ENCODE measurements at places on chromosomes 1 and 21.

GRCh38 chr1:66563941-66564630 lies 30.1 kb downstream of the SGIP1 start:
- no peak for DNase-seq

- no peak for DNase-seq
Measured at GRCh38 chr1:154502066-154502743, at the start of the genes SHE and TDRD10. Gene SHE (minus strand): TSS chr1:154502412. CDS start chr1:154502026, 386 bp downstream. Gene TDRD10 (plus strand): TSS chr1:154502219. CDS start chr1:154506904, 4,685 bp downstream.

DNA sequence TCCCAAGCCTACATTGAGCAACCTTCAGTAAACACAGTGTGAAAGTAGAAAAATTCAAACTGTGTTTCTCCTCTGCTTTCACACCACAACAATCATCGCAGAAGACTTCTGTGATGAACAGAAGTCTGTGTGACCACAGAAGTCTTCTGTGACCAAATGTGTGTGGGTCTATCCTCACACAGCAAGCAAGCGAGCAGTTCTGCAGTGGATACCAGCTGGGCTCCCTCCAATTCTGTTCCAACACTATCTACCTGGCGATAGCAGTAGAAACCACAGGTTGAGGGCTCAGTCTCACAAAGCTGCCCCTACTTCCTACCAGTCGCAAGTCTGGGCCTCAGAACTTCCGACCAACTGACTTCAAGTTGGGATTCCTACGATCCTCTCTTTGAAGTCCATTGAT lies 21.0 kb upstream of the RAP1A start:
- no peak for DNase-seq

DNA sequence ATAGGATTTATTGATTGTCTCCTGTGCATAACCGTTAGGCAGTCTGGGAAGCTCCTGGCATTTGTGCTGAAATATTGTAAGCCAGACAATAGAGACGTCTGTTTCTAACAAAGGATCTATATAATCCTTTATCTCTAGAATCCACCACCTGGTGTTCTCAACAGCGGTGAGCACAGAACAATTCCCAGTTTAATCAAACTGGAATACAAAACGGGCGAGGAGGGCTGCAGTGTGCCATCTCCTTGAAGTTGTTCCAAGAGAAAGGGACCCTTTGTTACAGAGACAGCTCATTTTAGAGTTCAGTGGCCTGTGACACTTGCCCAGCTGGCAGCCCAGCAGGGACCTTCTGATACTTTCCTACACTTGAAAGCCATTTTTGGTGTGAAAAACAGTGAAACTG lies 162.8 kb upstream of the IVNS1ABP start:
- no peak for DNase-seq

GRCh38 chr1:7702365-7702764 lies 68.7 kb upstream of the VAMP3 start:
- DNase-seq, result no peak

DNA sequence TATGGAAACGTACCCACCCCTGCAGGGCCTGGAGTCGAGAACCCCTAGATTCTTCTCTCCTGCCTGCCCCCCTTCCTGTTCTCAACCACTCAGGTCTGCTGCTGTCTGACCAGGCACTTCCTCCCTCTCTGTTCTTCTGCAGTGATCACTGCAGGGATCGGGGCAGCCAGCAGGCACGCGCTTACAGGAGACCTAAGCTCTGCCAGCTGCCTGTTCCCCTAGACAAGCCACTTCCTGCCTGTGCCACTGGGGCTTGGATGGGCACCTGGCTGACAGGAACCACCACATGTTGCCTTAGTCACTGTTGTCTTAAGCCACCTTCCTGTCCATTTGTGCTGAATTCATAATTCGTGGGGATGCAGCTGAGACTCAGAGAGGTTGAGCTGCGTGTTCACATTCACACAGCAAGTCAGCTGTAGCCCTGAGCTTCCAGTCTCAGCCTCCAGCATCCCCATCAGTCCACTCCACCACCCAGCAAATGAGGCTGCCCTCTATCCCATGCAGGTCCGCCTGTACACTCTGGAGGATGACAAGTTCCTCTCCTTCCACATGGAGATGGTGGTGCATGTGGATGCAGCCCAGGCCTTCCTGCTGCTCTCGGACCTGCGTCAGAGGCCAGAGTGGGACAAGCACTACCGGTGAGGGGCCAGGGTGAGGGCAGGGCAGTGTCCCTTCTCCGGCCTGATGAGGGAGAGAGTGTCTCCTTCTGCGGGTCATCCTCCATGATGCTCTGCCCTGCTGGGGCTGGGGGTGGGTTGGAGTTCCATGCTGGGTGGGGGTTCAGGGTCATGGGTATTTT lies 18.6 kb downstream of the FAM151A start:
- no peak for DNase-seq

DNA sequence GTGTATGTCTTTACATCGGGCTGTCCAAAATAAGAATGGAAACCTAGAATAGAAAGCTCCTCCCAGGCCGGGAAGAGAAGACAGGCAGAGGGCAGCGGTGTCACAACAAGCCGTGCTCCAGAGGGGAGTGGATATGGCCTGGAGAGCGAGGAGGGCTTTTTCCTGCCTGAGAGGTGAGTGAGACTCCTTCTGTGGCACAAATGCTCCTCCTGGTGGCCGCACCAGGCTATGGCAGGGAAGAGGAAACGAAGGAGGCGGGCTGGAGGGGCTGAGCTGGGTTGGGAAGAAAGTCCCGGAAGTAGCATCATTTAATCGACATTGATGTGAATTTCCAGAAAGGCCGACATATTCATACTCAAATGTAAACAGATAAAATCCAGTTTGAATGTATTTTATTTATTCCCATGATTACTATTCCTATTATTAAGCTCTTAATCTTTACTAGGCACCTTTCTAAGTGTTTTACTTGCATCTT lies 54.7 kb downstream of the MEF2D start:
- DNase-seq, result peak; percentile 63

DNA sequence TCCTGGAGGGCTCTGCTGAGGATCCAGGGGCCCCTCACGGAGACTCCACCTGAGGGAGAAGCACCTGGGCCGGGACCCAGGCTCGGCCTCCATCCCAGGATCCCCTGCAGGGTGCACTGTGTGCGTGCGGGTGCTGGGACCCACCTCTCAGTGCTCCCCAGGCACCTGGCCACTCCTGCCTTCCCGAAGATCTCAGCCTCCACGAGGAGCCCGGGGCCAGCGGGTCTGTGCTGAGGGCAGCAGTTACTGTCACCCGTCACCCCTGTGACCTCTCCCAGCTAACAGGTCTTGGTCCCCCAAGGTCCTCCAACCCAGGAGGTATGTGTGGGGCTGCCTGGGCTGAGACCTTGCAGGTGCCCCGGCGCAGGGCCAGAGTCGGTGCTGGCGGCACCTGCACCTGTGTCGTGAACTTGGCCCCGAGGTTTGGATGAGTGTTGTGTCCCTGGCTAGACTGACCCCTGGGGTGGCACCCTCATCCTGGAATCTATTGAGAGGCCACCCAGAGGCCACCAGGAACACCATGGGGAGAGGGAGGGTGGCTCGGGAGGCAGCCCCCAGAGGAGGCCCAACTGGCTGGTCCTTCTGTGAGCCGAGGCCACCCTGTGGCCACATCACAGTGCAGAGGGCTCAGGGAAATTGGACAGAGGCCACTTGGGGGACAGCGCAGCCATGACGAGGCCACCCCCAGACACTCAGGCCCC lies 17.7 kb downstream of the MORN1 start:
- DNase-seq, result no peak

DNA sequence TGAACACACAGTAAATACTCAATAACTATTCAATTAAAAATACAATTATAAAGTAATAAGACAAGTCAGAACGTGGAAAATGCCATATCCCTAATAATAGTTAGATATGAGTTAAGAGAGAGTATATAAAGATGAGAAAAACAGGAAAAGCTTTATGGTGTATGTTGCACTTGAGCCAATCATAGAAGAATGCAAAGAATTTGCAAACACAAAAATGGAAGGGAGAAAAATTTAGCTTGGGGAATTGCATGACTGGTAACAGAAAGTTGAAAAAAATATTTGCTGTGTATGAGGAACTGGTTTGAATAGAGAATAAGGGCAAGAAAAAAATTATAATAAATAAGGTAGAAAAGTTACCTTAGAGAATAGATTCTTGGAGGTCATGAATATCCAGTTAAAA lies 739.6 kb upstream of the CXADR start:
- no peak for DNase-seq

GRCh38 chr1:110201157-110201825 lies 8.8 kb upstream of the KCNC4 start:
- no peak for DNase-seq

- no peak for DNase-seq
Measured at GRCh38 chr1:38926091-38926490, 15.5 kb downstream of the RHBDL2 start.

DNA sequence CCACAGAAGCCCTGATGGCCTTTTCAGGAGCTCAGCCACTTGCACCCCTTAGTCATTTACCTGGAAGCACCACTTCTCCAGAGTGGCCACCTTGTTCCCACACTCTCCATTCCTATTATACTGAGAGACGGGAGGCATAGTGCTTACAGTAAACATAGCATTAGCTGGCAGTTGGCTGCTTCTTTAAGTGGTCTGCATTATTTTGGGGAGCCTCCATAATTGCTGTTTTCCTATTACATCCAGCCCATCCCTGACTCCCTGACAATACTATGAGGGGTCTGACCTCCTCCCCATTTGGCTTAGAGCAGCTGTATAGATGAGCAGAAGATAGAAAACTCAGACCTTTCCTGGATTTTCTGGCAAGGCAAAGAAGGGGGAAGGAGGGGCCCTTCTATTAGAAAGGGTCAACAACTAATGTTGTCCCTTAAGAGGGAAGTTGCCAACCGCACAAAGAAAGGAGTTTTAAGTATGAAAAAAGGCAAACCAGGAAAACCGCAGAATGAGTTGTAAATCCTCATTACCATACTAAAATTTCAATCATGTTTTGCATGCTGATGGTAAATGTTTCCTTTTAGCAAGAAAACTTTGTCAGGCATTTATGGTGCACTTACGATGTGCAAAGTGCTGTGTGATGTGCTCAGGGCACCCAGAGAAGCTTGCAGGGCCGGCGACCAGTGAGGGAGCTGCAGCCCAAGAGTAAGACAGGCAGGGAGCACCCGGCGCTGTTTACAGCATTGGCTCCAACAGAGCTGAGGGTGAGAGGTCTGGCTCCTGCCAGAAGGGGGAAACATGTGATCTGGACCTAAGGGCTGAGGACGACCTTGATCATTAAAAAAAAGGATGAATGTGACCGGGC lies 167.3 kb downstream of the ZZZ3 start:
- DNase-seq, result no peak

DNA sequence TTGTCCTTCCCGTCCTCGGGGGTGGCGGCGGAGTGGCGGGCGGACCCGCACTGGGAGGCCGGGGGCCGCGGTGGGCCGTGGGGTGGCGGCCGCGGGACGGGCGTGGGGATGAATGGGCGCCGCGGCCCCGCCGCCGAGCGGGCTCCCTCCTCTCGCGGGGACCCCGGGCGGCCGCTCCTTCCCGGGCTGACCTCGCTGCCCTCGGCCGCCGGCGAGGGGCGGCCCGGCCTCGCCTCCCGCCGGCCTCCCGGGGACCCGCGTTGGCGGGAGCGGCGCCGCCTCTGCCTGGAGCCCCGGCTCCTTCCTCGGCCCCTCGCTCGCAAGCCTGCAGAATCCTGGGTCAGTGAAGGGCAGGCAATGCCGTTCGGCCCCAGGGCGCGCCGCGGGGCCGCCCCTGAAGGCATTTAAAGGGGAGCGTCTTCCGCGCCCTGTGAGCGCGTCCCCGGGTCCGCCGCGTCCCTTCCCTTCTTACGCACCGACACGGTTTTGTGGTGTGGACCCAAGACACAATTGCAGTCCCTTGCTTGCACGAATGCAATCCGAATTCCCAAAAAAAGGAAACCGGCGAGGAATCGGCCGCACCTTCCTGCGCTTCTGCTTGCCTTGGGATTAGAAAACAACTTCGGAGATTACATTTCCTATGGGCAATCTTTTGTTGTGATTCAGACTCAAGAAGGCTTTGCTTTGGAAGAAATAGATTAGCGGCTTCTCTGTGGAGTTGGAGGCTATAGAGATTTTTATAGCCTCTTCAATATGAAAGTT lies 776 bp downstream of the ITSN1 start:
- DNase-seq, result no peak

DNA sequence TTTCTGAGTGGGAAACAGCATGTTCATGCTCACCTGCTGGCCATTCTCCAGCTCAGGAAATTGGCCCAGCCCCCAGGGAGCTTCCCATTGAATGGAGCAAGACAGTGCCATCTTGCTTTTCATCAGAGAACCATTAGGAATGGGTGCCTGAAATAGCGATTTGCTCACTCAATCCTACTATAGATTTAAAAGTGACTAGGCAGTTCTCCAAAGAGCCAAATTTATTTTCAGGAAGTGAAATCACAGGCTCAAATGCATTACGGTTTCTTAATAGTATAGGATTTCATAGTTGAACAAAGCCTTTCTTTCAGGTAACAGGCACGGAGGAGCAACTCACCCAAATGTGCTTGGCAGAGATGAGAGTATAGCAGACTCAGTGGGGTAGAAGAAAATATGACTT lies 272.1 kb downstream of the GRIK1 start:
- DNase-seq, result no peak

DNA sequence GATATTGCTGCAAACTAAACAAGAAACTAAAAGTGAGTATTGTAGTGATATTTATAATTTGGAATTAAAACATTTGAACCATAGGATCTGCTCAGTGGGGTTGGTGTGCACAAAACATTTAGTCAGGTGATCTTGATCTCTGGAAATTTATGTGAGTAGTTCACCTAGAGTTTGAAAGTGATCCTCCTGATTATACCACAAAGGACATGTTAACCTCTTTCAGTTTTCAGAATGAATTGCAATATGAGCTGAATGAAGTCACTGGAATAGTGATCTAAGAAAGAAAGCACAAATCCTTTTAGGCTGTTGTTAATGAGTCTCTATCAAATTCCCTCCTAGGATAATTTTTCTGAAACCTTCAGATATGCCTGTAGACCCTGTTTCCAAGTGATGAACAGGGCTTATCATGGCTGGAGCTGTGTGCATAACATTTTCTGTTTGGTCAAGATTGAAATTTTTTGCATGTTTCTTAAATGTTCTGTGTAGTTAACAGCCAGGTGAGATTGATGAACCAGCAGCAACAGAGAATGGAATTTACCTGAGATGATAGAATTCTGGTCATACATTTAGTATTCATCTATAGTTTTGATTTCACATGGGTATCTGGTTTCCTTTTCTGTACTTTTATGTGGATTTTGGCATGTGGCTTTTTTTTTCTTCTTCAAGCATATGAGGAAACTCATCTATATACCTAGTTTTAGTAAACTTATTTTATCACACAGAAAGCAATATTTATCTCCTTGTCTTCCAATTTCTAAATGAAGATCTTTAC lies 25.5 kb downstream of the CDC14A start:
- no peak for DNase-seq

DNA sequence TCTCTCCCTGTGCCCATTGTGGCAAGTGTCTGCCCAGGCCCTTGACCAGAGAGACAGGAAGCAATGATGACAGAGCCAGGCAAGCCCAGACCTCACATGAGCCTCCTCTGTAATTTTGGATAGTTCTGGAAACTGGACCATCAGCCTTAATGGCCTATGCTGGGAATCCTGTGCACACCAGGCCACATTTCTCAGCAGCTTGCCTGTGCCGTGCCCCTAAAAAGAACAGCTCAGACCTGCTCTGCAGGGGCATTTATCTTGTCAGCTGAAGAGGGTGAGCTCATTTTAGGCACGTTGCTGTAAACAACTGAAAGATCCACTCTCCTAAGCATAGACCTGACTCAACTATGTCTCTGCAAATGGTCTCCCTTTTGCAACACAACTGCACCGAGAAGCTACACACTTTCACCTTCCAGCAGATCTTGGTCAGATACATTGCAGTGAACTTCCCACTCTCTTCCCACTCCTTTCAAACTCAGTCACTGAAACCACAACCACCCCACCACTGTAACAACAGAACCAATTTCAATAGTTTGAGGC lies 53.5 kb upstream of the BACH1 start:
- no peak for DNase-seq

- no peak for DNase-seq
Measured at GRCh38 chr1:233679030-233679429, 65.1 kb downstream of the KCNK1 start.
